ENCODE measurements at places on chromosomes 16 and 17.

DNA sequence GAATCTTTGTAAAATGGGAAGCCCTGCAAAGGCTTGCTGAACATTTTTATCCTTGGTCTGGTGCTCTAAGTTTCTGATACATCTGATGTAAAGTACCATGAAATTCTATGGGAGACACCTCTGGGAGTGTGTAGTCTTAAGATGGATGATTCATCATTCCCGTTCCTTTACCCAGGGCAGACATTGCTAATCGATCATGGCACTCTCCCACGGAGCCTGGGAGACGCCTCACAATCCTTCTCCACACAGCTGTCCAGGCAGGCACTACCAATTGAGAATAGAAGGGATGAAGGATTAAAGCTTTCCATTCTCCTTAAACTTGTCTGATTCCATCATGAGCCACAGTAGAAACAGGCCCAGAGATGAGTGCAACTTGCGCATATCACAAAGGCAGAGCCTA lies 144.8 kb downstream of the GSG1L start:
- no peak for DNase-seq

DNA sequence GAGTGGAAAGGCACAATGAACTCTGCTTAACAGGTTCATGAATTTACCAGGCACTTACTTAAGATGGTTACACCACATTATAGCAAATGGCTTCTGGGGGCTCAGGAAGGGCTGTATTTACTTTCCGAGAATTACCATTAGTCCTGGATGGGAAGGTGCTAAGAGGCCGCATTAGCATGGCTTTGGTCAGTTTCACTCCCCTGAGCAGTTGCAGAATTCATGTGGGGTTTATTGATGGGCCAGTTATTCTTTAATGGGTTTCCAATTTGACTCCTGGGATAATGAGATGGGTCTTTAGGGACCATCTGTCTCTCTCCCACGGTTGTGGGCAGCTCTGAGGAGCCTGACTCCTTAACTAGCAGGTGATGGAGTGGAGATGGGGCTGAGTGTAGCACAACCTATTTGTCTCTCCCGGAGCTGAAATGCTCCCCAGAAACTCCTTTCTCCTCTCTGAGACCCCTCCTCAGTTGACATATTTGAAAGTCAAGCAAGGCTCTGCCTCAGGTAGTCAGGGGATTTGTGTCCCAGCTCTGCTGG lies 652.5 kb downstream of the HS3ST4 start:
- no peak for DNase-seq

DNA sequence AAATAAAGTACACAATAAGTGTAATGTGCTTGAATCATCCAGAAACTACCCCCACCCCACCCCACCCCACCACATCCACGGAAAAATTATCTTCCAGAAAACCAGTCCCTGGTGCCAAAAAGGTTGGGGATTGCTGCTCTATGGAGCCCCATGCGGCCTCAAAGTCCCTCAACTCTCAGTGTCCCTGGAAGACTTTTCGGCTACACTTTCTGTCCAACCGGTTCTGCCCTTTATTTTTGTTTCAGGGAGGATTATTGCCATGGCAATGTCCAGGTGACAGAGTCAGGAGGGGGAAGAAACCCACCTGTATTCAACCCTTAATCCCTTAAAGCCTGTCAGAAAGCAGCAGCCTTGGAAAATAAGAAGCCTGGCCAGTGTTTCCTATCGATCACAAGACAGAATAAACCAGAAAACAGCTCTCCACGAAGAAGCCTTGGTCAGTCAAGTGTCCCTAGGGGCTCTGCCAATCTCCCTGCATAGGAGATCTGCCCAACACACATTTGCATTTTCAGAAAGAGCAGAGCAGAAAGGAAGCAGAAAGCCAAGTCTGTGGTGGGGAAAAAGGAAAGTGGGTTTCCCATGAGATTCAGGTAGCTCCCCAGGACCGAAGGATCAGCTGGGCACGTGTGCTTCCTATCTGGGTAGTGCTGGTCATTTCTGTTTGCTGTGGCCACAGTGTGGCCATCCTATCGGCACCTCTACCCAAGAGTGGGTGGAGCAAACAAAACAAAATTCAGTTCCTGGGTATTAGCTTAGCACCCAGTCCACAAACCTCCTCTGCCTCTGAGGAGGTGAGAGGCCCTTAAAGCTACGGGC lies 342.7 kb downstream of the SOX9 start:
- DNase-seq: no peak

- no peak for DNase-seq
Observed at GRCh38 chr17:63978272-63979200, 5.8 kb upstream of the SCN4A start.

DNA sequence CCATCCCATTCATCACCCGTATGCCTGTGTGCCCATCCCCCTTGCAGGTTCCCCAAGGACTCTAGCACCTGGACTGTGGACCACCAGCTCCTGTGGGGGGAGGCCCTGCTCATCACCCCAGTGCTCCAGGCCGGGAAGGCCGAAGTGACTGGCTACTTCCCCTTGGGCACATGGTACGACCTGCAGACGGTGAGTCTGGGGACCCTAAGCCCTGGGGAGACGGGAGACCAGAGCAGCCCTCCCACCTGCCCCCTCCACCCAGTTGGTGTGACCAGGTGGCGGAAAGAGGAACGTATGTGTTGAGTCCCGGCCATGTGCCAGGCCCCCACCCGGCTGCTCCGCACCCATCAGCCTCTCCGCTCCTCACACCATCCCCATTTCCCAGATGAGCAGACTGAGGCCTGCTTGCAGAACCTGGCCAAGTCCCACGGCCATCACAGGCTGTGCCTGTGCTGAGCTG lies 15.6 kb downstream of the GAA start:
- DNase-seq: no peak

GRCh38 chr16:10497132-10498101 lies 83.0 kb downstream of the EMP2 start:
- no peak for DNase-seq

- DNase-seq: no peak
Observed at GRCh38 chr17:13442361-13442760, 159.4 kb downstream of the HS3ST3A1 start.

DNA sequence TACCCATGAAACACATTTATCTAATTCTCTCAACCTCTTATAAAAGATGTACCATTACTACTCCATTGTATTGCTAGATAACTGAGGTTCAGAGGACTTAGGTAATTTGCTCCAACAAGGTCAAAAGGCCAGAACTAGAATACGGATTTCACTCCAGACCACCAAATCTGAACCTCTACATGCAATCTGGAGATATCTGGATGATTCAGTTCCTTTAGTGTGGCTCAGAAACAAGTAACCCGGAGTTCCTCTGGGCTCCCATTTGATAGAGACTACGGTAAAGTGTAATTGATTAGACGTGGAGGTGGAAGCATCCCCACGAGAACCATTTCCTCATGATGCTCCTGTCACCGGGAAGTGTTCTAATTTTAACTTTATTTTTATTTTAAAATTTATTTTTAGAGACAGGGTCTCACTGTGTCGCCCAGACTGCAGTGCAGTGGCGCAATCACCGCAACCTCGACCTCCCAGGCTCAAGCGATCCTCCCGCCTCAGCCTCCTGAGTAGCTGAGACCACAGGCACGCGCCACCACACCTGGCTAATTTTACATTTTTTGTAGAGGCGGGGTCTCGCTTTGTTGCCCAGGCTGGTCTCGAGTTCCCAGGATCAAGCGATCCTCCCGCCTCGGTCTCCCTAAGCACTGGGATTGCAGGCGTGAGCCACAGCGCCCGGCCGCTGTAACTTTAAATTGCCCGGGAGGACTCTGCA lies 608 bp upstream of the COX10 start:
- DNase-seq: no peak

GRCh38 chr17:62689441-62690167 lies 62.1 kb downstream of the MRC2 start:
- DNase-seq: no peak

- DNase-seq: no peak
Observed at GRCh38 chr16:56344518-56345405, 80.6 kb downstream of the AMFR start.

DNA sequence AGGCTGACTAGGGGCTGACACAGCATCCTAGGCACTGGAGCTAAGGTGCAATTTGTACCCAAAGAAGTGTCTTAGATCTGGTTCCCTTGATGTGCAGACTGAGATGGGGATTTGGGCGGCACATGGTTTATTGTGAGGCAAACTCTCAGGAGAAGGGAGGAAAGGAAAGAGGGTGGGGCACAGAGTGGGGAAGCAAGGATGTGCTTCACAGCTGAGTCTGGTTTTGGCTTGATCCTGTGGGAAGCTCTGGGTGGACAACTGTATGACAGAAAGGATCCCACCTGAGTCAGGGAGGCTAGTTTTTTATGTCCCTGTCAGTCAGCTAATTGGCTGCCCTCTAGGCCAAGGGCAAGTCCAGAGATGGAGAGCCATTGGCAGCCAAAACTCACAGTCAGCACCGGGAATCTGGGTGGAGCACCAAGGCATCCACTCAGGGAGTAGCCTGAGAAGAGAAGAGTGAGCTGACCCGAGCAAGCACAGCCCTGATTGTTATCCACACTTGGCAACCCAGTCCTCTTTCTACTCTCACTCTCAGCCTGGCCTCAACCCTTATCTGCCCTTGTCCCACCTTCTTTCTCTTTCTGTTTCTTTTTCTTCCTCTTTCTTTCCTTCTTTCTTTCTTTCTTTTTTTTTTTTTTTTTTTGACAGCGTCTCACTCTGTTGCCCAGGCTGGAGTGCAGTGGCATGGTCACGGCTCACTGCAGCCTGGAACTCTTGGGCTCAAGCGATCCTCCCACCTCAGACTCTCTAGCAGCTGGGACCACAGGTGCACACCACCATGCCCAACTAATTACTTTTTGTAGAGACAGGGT lies 12.0 kb downstream of the ARL4D start:
- DNase-seq: no peak

DNA sequence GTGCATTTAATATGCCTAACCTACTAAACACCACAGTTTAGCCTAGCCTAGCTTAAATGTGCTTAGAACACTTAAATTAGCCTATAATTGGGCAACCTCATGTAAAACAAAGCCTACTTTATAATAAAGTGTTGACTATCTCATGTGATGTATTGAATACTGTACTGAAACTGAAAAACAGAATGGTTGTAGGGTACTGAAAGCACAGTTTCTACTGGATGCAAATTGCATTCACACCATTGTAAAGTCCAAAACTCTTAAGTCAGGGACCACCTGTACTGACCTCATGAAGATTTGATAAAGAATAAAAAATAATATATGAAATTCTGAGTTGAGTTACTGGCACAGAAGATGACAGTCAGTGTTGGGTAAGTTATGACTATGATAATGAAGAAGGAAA lies 625.4 kb upstream of the SOX9 start:
- DNase-seq: no peak

GRCh38 chr17:72962106-72962505 lies 130.4 kb downstream of the SLC39A11 start:
- no peak for DNase-seq

GRCh38 chr16:2086106-2086742 lies 38.4 kb downstream of the TSC2 start:
- DNase-seq: no peak
